ENCODE measurements at places on chromosomes 4 and X.

DNA sequence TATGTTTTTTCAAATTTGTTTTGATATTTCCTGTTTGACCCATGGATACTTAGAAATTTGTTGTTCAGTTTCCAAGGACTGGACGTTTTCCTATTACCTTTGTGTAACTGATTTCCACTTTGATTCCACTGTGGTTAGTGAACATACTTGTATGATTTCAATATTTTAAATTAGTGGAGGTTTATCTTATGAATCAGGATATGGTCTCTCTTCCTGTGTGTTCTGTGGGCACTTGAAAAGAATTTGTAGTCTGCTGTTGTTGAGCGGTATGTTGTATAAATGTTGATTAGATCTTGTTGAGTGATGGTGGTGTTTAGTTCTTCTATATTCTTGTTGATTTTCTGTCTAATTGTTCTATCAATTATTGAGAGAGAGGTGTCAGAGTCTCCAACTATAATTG lies 21.2 kb upstream of the LAMTOR3 start:
- no peak for DNase-seq

GRCh38 chrX:41518841-41519220 lies 71.7 kb downstream of the NYX start:
- no peak for DNase-seq

DNA sequence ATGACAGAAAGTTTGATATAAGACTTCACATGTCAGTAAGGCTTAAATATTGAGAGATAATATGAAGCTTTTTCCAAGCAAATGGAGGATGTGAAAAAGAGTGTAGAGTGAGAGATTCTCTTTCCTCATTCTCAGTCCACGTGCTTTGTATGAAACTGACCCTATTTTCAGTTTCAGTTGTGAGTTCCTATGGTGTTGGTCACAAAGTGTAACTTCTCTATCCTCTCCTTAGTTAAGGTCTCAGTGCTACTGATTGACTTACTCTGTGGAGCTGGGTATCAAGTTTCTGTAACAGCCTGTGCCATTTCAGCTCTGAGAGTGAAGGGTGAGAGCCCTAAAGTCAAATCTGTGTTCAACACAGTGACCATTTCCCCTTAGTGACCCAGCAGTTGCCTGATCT lies 277.2 kb downstream of the EPHA5 start:
- no peak for DNase-seq

DNA sequence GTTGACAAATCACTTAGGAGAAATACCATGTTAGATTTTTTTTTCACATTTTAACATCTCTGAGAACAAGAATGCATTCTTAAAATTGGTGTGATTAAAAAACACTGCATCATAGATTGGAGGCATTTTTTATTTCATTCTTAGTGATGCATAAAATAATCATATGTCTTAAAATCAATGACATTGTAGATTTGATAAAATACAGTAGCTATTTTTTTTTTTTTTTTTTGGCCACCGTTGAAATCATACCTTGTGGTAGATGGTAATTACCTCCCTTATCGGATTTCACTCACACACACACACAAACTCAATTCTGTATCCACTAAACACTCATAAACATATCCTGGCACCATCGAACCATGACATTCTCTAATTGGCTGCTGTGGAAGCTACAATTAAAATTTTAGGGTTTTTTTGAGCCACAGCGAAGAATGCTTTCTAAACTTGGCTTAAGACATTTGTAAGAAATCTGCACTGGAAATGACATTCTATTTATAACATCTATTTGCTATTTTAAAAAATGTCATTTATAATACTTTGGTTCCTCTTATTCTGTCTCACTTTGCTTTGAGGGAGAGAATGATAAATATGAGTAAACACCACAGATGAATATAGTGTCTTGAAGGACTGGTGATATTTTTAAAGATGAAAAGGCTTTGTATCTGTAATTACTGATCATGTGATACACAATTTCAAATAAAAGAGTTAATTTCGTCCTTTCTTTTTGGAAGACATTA lies 60.1 kb downstream of the CCSER1 start:
- DNase-seq = no peak

- no peak for DNase-seq
Measured at GRCh38 chr4:17962171-17962570, 59.4 kb downstream of the LCORL start.

- no peak for DNase-seq
Measured at GRCh38 chrX:38607976-38608375, 46.6 kb downstream of the TSPAN7 start.

GRCh38 chrX:149495573-149496071 lies 9.5 kb downstream of the IDS start:
- no peak for DNase-seq

DNA sequence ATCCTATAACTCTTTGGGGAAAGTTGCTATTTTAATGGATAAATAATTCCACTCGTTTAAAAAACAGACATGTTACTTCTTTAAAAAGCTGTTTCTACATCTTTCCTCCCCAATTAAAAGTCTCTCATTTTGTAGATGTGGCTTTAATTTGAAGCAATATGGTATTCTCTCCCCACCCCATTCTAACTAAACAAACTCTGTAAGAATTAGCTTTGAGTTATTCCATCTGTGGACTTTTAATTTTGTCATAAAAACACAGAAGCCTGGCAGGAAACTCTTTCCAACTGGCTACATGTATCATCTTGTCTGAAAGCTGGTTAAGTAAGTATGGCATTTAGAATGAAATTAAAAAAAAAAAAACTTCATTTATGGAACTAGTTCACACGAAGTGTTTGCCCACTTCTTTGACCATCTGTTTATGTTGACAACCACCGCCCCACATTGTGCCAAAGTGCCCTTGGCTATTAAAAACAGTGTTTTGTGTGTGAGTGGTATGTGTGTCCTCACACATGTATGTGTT lies 140.3 kb downstream of the NAA11 start:
- DNase-seq = no peak

DNA sequence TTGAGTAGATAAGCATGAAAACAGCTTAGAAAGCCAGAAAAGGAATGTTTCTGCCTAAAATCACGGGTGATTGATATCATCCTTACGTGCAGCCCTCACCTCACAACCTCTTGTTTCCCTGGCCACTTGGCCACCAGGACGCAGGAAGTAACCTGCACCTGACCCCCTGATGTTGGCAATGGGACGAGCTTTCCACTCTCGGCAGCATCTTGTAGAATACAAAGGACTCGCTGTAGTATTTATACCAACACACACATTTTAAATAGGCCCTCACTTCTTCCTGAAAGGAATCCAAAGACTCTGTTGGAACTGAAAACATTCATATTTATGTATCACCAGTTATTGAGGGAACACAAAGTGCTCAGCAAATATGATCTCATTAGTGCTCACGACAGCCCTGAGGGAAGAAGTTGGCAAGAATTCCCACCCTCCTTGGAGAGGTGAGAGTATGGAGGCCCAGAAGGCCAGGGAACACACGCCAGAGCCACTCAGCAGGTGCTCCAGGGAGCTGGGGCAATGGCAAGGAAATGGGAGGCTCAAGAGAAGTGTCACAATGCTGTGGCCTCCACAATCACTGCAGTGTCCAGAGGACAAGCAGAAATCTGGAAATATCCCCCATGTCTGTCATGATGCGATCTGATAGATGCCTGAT lies 103.3 kb upstream of the KIT start:
- DNase-seq = no peak

DNA sequence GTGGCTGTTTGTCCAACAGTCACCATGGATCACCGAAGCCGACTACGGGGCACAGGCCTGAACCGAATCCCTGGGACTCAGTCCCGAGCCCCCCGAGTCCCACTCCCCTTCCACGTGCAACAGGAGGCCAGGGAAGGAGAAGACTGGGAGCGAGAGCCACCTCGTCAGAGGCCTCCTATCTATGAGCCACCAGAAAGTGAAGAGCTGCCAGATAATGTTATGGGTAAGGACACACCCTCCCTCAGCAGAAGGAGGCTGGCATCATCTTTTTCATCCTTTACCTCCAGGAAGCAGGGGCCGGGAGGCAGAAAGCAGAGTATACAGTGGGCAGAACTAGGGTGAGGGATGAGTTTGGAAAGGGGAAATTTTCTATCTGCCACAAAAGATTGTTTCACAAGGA lies 2.8 kb upstream of the PRDX4 start:
- DNase-seq = no peak

DNA sequence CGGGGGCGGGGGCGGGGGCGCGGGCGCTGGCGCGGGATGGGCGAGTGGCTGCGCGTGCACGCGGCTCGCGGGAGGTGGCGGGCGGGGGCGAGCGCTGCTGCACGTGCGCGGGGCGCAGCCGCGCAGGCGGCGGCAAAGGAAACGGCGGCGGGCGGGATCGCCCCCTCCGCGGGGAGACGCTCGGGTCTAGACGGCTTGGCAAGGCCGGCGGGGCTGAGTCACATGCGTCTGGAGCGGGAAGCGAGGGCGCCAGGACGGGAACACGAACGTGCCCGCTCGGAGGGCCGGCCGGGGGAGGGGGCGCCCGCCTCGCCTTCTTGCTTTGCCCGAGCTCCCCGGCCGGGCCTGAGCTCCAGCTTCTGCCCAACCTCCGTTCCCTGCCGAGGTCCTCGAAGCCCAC lies 4.3 kb upstream of the HAUS7 start:
- DNase-seq = peak; percentile 87

GRCh38 chr4:2915789-2916188 lies 47.4 kb downstream of the NOP14 start:
- DNase-seq = no peak

GRCh38 chrX:103399744-103400143 lies 23.4 kb downstream of the BEX3 start:
- no peak for DNase-seq

DNA sequence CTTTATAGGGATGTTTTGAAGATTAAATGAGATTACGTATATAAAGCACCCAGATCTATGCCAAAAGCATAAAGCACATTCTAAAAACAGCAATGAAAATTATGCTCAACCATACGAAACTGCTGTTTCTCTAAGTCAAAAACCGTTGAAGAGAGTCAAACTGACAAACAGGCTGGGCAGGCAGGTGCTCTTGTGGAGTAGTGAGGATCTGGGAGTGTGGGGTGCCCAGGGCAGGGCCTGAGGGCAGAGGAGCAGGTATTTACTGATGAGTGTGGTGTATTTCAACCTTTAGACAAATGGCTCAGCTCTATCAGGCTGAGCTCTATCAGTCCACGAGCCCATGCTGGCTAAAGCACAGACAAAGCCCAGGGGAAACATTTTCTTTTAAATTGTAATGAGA lies 40.4 kb downstream of the RELL1 start:
- DNase-seq = no peak

DNA sequence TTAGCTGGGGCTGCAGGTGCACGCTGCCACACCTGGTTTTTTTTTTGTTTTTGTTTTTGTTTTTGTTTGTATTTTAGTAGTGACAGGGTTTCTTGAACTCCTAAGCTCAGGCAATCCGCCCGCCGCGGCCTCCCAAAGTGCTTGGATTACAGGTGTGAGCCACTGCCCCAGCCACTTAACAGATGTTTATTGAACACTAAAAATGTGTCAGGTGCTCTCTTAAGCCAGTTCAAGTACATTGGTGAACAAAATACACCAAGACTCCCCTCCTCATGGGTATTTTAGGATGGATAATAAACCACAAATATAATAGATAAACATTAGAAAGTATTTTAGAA lies 69.9 kb downstream of the TRAPPC11 start:
- DNase-seq = no peak

- no peak for DNase-seq
Measured at GRCh38 chr4:144750348-144750747, 104.4 kb downstream of the HHIP start.

- no peak for DNase-seq
Measured at GRCh38 chr4:74267998-74268606, 40.2 kb upstream of the EPGN start.

- no peak for DNase-seq
Measured at GRCh38 chr4:114043116-114043515, 63.7 kb upstream of the ARSJ start.

DNA sequence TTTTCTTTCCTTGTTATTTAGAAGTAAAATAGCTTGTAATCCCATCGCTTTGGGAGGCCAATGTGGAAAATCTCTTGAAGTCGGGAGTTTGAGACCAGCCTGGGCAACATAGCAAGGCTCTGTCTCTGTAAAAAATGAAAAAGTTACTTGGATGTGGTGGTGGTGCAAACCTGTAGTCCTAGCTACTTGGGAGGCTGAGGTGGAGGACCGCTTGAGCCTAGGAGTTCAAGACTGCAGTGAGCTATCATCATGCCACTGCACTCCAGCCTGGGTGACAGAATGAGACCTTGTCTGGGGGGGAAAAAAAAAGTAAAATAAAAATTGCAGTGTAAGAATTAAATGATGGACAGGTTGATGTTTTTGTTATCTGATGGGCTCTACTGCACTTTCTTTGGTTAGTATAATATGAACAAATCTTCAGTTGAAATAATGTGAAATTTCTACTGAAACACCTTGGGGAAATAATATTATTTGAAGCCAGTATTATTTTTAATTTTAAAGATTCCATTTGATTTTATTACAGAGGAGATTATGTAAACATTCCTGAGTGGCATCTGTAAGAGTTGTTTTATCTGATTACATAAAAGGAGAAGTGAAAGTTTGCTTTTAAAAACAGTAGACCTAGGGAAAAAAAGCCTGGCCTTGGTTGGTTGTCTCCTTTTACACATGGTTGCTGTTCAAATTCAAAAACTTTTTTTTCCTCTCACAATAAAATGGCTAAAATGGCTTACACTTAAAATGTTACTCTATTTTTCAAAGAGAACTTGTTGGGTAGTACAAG lies 10.5 kb upstream of the NDUFC1 start:
- DNase-seq = no peak

GRCh38 chr4:184255361-184255760 lies 37.7 kb upstream of the ENPP6 start:
- no peak for DNase-seq

DNA sequence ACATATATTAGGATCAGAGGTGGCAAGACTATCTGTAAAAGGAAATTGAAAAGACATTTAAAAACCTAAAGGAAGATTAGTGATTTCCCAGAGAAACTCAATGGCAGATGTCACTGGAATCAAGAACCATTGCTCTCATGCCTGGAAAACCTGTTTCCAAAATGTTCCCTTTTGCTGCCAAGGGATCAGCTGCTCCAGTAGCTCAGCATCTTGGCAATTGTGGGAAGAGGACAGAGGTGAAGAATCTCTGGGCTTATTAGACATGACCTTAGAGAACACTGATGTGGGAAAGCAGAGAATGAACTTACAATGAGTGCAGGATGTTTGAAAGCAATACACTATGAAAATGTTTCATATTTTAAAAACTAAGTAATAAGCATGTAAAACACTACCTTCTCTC lies 98.3 kb downstream of the SHROOM3 start:
- no peak for DNase-seq

- DNase-seq = no peak
Measured at GRCh38 chr4:60945641-60946040, 254.5 kb upstream of the ADGRL3 start.

- DNase-seq = no peak
Measured at GRCh38 chrX:15855568-15856221, 1.1 kb upstream of the AP1S2 start.

DNA sequence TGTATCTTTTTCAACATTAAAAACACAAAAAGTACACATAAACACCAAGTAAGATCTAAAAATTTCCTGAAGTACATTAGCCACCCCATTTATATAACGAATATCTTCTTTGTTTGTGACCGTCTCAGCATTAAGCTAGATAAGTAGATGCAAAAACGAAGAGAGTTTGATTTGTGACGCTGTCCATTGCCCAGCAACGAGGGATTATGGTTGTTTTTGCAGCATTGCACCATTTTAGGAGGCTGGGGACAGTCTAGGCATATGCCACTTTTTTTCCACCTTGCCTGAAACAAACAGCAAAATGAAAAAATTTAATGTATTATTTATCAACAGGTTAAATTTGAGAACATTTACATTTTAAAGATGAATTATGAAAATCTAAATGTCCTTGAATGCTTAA lies 12.0 kb upstream of the IGSF1 start:
- DNase-seq = no peak

- no peak for DNase-seq
Measured at GRCh38 chr4:166482758-166483157, 609.7 kb downstream of the TLL1 start.

All from sigmoid colon (tissue), 7 donors.